DND-41 (cell line): ENCODE measurements at places on chromosomes 16 and 17.

GRCh38 chr17:81536299-81537290 is 8.4 kb downstream of the FSCN2 start:
- peaks cover 34% of the 10 kb centered on the region for H3K36me3 ChIP-seq
- H3K4me1 ChIP-seq = no peaks in the 10 kb centered on the region
- H3K4me3 ChIP-seq = no peak overlapping the region
- no peaks in the 10 kb centered on the region for H3K27me3 ChIP-seq
- DNase-seq = no peak

GRCh38 chr17:68613739-68614298 is 12.7 kb upstream of the FAM20A start:
- no peak overlapping the region for H3K27ac ChIP-seq
- H3K36me3 ChIP-seq = no peaks in the 10 kb centered on the region
- no peaks in the 10 kb centered on the region for H3K4me1 ChIP-seq
- H3K4me3 ChIP-seq = no peak overlapping the region
- H3K27me3 ChIP-seq = peaks cover 3% of the 10 kb centered on the region

DNA sequence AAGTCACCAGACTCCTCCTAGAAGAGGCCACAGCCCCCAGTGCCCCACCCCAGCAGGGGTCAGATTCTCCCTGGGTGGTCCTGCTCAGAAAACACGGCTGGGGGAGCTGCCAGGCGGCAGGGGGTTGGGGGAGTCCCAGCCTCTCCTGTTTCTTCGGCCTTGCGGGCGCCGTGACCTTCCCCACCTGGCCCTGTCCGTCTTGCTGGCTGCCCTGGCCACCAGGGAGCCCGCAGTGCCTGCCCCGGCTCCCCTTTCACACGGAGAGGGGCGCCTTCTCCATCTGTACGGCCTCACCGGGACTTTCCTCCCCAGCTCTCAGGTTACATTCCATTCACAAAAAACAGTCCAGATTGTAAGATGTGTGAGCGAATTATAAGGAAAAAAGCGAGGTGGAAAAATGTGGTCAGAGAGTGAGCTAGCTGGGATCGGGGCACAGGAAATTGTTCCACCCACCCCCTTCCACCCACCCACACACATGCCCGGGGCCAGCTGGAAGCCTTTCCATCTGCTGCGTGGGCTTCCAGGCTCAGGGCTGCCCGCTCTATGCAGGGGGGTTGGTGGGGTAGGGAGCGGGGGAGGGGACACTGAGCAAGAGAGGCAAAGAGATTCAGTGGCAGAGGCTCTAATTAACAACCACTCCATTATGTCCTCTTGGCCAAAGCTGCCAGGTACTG is 14.6 kb upstream of the CIBAR2 start:
- H3K4me3 ChIP-seq = no peak overlapping the region
- no peaks in the 10 kb centered on the region for H3K36me3 ChIP-seq
- peaks cover 4% of the 10 kb centered on the region for H3K27me3 ChIP-seq
- no peak for DNase-seq
- H3K27ac ChIP-seq = no peak overlapping the region

GRCh38 chr17:10316801-10317542 is 55.8 kb downstream of the MYH13 start:
- no peak overlapping the region for H3K4me3 ChIP-seq
- peaks cover 2% of the 10 kb centered on the region for H3K27me3 ChIP-seq
- no peaks in the 10 kb centered on the region for H3K36me3 ChIP-seq

- H3K36me3 ChIP-seq = peaks cover 19% of the 10 kb centered on the region
- H3K4me1 ChIP-seq = peaks cover 14% of the 10 kb centered on the region
- H3K27ac ChIP-seq = no peak overlapping the region
- no peaks in the 10 kb centered on the region for H3K27me3 ChIP-seq
Observed at GRCh38 chr16:57240851-57241250, 4.2 kb upstream of the ARL2BP start.

GRCh38 chr17:36592716-36593321 is 1.1 kb downstream of the DHRS11 start:
- H3K27ac ChIP-seq = no peak overlapping the region; the same call in 1 of the 2 replicates
- peaks cover 21% of the 10 kb centered on the region for H3K36me3 ChIP-seq
- no peaks in the 10 kb centered on the region for H3K27me3 ChIP-seq
- DNase-seq = no peak
- H3K4me1 ChIP-seq = peaks cover 24% of the 10 kb centered on the region

- no peak for DNase-seq
- no peaks in the 10 kb centered on the region for H3K27me3 ChIP-seq
- H3K27ac ChIP-seq = no peak overlapping the region
- peaks cover 49% of the 10 kb centered on the region for H3K36me3 ChIP-seq
Observed at GRCh38 chr16:88061346-88062110, 110.3 kb downstream of the BANP start.

DNA sequence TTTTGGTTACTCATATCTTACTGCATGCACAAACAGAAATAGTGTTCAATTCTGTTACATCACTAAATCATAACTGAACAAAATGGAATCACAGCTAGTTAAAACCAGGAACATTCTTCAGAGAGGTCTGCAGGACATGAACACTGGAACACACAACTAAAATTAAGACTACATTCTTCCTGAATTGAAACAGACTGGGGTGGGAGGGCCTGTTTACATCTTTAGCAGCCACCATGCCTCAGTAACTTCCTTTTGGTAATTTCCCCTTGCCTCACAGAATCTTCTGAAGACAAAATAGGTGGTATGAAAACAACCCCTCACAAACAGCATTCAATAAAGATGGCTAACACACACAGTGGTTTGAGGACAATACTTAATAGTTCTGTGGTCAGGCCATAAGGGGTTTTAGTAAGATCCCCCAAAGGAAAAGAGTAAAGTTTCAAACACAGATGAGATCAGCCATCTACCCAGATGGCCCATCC is 6.5 kb downstream of the MARF1 start:
- no peak for DNase-seq
- no peak overlapping the region for H3K4me3 ChIP-seq
- H3K36me3 ChIP-seq = peaks cover 78% of the 10 kb centered on the region
- H3K27ac ChIP-seq = no peak overlapping the region
- H3K27me3 ChIP-seq = no peaks in the 10 kb centered on the region
- peaks cover 16% of the 10 kb centered on the region for H3K4me1 ChIP-seq

- H3K27me3 ChIP-seq = no peaks in the 10 kb centered on the region
- peaks cover 36% of the 10 kb centered on the region for H3K4me1 ChIP-seq
- H3K27ac ChIP-seq = peak overlapping the region; percentile 11
- DNase-seq = peak; percentile 46
- H3K4me3 ChIP-seq = peak overlapping the region; percentile 28; the same call in 1 of the 2 replicates
Observed at GRCh38 chr16:69188236-69188549, 1.2 kb downstream of the SNTB2 start.
